ENCODE measurements at places on chromosomes 4 and X.

GRCh38 chr4:6354119-6354518, 84.5 kb downstream of the WFS1 start:
- H3K27me3 ChIP-seq = no peaks in the 10 kb centered on the region
- H3K27ac ChIP-seq = no peak overlapping the region
- H3K36me3 ChIP-seq = no peaks in the 10 kb centered on the region
- DNase-seq = no peak
- no peak overlapping the region for H3K4me3 ChIP-seq
- no peaks in the 10 kb centered on the region for H3K4me1 ChIP-seq

DNA sequence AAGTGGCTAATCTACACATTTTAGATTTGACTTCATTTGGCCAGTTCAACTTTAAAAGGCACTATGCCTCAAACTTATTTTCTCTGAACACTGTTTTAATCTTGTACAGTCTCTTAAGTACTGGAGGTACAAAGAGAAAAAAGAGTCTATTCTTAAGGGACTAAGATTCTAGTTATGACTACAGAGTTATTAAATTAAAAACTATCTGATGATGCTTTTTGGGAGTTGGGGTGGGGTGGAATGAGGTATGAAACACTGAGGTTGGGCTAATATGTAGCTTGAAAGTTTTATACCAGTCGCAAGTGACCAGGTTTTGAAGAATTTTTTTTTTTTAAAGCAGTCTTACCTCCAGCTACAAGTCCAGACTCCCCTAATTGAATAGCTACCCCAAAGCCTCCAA, 17.7 kb upstream of the GPR34 start:
- H3K27ac ChIP-seq = no peak overlapping the region
- no peak overlapping the region for H3K4me3 ChIP-seq
- no peaks in the 10 kb centered on the region for H3K36me3 ChIP-seq
- H3K4me1 ChIP-seq = no peaks in the 10 kb centered on the region

- H3K4me1 ChIP-seq = no peaks in the 10 kb centered on the region
- H3K27ac ChIP-seq = no peak overlapping the region
- no peaks in the 10 kb centered on the region for H3K36me3 ChIP-seq
- no peak for DNase-seq
Measured at GRCh38 chr4:58553679-58554078, 1443.5 kb upstream of the IGFBP7 start.

DNA sequence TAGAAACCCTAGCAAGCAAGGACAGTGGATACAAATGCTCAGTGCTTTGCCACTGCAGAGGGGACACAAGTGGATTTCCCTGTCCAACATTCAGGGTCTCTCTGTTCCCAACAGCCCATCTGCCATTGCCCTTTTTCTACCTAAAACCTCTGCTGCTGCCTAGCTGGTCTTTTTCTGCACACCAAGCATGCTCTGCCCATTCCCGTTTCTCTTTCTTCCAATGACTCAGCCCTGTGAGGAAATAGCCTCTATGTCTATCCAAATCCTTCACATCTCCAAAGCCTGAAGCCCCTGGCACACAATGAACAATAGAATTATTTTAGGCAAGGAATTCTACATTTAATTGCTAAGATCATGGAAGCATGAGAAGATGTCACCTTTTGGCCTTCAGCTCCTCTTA, 5.7 kb upstream of the AMELX start:
- no peak overlapping the region for H3K4me3 ChIP-seq
- no peaks in the 10 kb centered on the region for H3K4me1 ChIP-seq
- DNase-seq = no peak
- no peaks in the 10 kb centered on the region for H3K36me3 ChIP-seq

DNA sequence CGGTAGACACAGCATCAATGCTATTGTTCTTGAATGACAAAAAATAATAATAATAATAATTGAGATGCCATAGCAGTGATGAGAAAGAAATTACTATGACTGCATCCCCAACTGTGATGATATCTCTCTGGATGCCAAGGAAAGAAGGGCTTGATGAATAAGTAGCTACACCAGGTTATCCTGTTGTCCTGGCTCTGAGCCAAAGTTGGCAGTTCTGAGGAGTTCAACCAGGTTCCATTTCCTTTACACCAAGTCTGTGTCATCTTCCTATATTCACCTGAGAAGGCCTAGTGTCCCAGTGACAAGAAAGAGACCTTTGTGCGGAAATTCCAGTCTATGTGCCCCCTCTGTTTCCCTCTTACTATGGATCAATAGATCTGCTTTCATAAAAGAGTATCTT, 3.4 kb upstream of the MAML3 start:
- H3K36me3 ChIP-seq = no peaks in the 10 kb centered on the region
- H3K27me3 ChIP-seq = no peaks in the 10 kb centered on the region
- H3K4me3 ChIP-seq = no peak overlapping the region
- H3K27ac ChIP-seq = no peak overlapping the region
- peaks cover 23% of the 10 kb centered on the region for H3K4me1 ChIP-seq
- no peak for DNase-seq

- no peaks in the 10 kb centered on the region for H3K36me3 ChIP-seq
- no peaks in the 10 kb centered on the region for H3K27me3 ChIP-seq
- no peaks in the 10 kb centered on the region for H3K4me1 ChIP-seq
- no peak for DNase-seq
Measured at GRCh38 chrX:84046403-84046984, 141.5 kb downstream of the RPS6KA6 start.

DNA sequence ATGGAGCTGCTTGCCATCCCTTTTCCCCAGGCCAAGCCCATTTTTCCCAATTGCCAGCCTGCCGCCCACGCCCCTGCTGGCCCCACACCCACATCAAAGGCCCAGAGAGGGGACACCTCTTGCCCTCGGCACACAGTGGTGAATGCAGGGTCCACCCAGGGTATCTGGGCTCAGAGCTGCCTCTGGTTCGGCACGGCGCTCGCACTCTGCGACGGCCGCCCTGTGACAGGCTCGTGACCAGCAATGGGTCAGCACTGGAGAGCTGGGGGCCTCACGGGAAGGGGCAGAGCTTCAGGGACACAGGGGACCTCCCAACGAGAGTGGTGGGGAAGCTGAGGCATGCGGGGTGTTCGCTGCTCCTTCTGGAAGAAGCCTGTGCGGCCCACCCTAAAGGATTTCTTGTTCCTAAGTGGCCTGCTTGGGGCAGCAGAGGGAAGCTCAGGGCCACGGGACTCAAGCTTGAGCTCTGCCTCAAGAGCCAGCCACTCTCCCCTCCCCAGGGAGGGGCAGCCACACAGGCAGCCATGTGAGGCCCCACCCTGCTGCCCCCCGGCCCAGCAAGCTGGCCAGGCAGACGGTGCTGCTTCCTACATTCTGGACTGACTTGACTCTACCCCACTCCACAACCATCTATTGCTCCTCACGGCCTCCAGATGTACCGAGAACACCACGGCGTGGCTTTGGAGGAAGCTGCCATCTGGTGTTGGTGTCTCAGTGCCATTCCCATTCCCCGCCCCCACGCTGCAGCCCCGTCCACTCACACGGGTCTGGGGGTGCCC, 73.7 kb downstream of the ABLIM2 start:
- peaks cover 5% of the 10 kb centered on the region for H3K4me1 ChIP-seq
- no peaks in the 10 kb centered on the region for H3K36me3 ChIP-seq
- H3K27me3 ChIP-seq = no peaks in the 10 kb centered on the region
- DNase-seq = no peak
- H3K27ac ChIP-seq = no peak overlapping the region
- no peak overlapping the region for H3K4me3 ChIP-seq

GRCh38 chr4:99861120-99861905, 32.9 kb downstream of the LAMTOR3 start:
- peaks cover 45% of the 10 kb centered on the region for H3K36me3 ChIP-seq
- no peak overlapping the region for H3K27ac ChIP-seq
- H3K4me3 ChIP-seq = no peak overlapping the region
- no peak for DNase-seq
- H3K27me3 ChIP-seq = no peaks in the 10 kb centered on the region

- H3K27ac ChIP-seq = no peak overlapping the region
- H3K36me3 ChIP-seq = no peaks in the 10 kb centered on the region
- DNase-seq = no peak
- no peaks in the 10 kb centered on the region for H3K27me3 ChIP-seq
- H3K4me3 ChIP-seq = no peak overlapping the region
- no peaks in the 10 kb centered on the region for H3K4me1 ChIP-seq
Measured at GRCh38 chrX:120302434-120302833, 8.8 kb downstream of the TMEM255A start.

DNA sequence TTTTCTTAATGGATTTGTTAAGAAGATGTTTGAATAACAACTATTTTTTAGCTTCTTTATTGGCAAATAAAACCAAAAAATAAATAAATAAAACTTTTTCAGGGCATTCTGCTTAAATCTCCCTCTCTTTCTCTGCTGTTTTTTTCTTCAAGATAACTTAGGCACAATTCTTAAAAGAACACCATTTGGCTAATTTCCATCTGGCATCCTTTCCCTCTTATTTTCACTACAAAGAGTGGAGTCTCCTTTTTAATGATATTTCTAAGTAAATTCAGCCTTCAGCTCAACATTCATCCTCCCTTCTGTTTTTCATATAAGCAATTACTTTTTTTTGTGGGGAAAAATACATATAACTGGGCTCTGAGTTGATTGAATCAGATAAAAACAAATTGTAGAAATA, 88.1 kb downstream of the PCDH7 start:
- H3K4me1 ChIP-seq = no peaks in the 10 kb centered on the region
- no peaks in the 10 kb centered on the region for H3K36me3 ChIP-seq
- no peak for DNase-seq
- H3K27me3 ChIP-seq = no peaks in the 10 kb centered on the region

GRCh38 chr4:5630762-5631161, 77.6 kb downstream of the EVC2 start:
- no peak for DNase-seq
- H3K4me3 ChIP-seq = no peak overlapping the region
- peaks cover 88% of the 10 kb centered on the region for H3K36me3 ChIP-seq
- no peak overlapping the region for H3K27ac ChIP-seq

GRCh38 chr4:153297116-153297515, 47.4 kb upstream of the MND1 start:
- peaks cover 44% of the 10 kb centered on the region for H3K36me3 ChIP-seq
- no peaks in the 10 kb centered on the region for H3K27me3 ChIP-seq
- H3K4me3 ChIP-seq = peak overlapping the region; percentile 25
- no peak for DNase-seq

DNA sequence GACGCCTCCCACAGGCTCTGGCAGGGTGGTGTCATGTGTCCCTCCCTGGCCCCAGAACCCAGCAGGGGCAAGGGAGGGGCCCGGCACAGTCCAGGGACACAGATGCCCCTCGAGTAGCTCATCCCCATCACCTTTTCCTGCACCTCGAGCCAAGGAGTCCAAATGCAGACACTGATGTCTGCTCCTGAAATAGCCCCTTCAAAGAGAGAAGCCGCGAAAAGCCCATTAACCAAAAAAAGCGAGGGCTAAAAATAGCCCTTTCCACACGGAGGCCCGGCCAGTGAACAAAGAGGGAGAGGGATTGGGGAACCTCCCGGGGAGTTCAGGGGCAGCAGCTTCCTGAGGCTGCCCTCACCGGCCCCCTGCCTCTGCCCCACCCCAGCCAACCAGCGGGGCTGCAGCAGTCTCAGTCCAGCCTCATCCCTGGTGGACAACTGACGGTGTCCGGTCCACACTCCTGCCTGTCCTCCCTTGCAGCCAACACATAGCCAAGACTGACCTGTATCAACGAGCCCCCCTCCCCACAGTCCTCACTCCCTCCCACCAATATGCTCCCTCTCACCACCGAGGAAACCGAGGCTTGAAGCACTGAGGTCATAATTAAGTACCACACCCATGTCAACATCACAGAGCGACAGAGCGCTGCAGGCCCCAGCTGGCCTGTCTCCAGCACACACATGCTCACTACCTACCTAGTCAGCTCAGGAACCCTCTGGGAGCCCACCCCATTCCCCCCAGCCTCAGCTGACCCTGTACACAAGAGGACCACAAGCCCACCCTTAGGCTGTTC, 23.9 kb downstream of the WDR1 start:
- no peak overlapping the region for H3K4me3 ChIP-seq
- no peaks in the 10 kb centered on the region for H3K27me3 ChIP-seq
- H3K4me1 ChIP-seq = peaks cover 97% of the 10 kb centered on the region
- H3K27ac ChIP-seq = peak overlapping the region; percentile 84

DNA sequence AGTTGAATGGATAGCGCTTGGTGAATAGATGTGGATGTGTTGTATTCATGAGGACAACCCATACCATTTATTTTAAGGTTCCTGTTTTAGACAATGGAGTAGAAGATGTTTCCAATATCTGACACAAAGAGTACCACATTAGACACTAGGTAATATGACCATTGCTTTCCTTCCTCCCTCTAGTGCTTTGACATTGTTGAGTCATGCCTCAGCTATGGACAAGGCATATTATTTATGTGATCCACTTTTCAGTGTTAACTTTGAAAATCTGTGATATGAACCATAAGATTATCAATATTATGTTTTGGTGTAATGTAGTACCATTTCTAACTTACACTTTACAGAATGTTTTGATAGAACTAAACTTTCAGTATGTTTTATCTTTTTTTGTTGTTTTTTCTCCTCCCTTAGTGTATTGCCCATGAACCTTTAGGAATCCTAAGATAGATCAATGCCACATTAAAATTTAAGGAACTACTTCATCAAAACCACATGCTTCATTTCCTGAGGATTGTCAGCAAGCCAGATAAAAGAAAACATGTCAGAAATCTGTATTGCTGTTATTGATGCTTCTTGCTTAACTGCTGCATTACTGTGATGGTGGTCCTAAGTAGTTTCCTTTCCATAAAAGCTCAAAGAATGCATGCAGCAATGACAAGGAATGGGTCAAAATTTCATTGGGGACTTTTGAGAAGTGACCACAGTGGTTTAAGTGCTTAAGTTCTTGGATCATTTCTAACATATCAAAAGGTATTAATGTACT, 105.0 kb downstream of the PCDH7 start:
- no peak overlapping the region for H3K27ac ChIP-seq
- H3K4me3 ChIP-seq = no peak overlapping the region
- no peaks in the 10 kb centered on the region for H3K27me3 ChIP-seq
- no peaks in the 10 kb centered on the region for H3K4me1 ChIP-seq
- no peaks in the 10 kb centered on the region for H3K36me3 ChIP-seq
- no peak for DNase-seq

DNA sequence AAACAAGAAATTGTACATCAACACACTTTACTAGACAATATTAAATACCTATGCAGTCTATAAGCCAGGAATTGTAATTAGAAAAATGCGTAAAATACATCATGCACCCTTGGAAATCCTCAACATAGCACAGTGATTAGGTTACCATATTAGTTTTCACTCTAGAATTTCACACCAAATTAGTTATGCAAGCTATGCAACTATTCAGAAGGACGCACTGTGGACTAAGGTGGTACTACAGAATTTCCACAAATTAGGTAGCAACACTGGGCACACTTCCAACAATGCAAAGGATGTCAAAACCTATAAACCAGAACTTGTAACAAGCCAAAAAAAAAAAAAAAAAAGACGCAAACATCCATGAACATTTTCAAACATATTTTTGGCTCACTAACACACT, 71.1 kb upstream of the ZCCHC13 start:
- H3K4me1 ChIP-seq = no peaks in the 10 kb centered on the region
- no peak overlapping the region for H3K27ac ChIP-seq
- no peak overlapping the region for H3K4me3 ChIP-seq
- no peaks in the 10 kb centered on the region for H3K36me3 ChIP-seq
- DNase-seq = no peak

Data from esophagus squamous epithelium (tissue), 5 donors.